ENCODE measurements at places on chromosomes 3 and 15. TPM values are rescaled to one million over a fixed set of nuclear protein-coding genes. Genes with fewer than 3 reads are reported as not detected.

The HTR3D gene
- not detected for total RNA-seq

The TTC21A gene
- total RNA-seq: 0.56 TPM

The RTP1 gene
- not detected for total RNA-seq

The HRG gene
- total RNA-seq: not detected
